ENCODE measurements at places on chromosomes 5 and 9.

- peak; percentile 71 for DNase-seq
Observed at GRCh38 chr5:68421485-68422220, 206.1 kb downstream of the PIK3R1 start.

GRCh38 chr9:127050591-127051001 lies 71.8 kb downstream of the ANGPTL2 start:
- no peak for DNase-seq

DNA sequence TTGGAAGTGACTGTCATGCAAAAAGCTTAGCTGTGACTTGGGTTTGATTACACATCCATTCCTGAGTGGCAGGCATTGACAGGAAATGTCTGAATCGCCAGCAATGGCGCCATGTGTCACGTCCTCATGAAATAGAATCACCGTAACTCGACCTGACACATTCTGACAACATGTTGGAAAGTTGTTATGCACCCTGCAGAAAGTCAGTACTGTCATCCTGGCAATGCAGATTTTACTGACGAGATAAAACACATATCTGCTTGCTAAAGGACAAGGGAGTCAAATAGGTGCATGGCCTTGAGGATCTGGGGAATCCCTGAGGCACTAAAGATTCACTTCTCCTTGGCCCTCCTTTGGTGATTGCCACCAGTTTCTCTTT lies 344.2 kb downstream of the SPATA31D1 start:
- no peak for DNase-seq

DNA sequence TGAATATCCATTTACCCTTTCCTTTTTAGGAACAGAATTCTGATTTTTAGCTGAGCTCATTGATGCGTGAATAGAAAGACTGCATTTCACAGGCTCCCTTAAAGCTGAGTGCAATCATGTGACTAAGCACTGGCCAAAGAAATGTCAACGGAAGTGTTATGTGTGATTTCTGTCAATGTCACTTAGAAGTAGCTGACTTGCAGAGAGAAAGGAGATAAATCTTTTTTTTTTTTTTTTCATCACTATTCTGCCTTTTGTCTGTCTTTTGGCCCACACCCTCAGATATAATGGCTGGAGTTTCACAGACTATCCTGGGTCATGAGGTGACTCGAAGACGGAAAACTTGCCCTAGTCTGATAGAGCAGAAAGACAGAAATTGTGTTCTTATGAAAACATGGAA lies 39.3 kb upstream of the SLC27A6 start:
- DNase-seq: no peak

GRCh38 chr5:90311401-90311800 lies 98.2 kb downstream of the CETN3 start:
- no peak for DNase-seq

- no peak for DNase-seq
Observed at GRCh38 chr5:44932922-44933585, 124.3 kb downstream of the MRPS30 start.

All from erythroblast (primary cell).